ENCODE measurements at places on chromosomes 12 and 14.

GRCh38 chr12:70466753-70467152 is 100.7 kb downstream of the KCNMB4 start:
- DNase-seq, result no peak

GRCh38 chr12:48894271-48894670 is 28.6 kb upstream of the RND1 start:
- DNase-seq, result no peak

GRCh38 chr12:124786061-124786964 is 77.4 kb downstream of the SCARB1 start:
- DNase-seq, result no peak

DNA sequence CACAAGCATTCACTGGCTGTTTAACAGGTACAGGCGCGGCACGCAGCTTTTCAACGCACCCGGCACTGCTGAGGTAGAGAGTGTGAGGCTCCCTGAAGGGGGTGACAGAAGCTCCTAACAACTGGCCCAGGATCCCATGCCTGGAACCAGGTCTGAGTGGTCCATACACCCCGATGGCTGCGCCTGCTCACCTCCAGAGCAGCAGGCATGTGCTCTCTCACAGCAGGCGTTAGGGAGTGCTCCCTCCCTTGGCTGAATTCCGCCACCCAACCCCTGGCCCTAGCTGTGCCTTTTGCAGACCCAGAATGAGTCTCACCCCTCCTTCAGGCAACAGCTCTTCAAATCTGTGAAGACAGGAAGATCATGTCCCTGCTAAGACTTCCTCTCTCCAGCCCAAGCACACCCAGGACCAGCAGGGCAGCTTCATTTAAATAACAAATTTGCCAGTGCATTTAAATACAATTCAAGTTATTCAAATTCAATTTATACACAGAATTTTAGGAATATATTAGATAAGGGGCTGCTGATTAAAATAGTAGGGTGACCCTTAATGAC is 86.0 kb downstream of the SETD3 start:
- no peak for DNase-seq

GRCh38 chr12:52361553-52361952 is 5.7 kb downstream of the KRT85 start:
- DNase-seq, result no peak

DNA sequence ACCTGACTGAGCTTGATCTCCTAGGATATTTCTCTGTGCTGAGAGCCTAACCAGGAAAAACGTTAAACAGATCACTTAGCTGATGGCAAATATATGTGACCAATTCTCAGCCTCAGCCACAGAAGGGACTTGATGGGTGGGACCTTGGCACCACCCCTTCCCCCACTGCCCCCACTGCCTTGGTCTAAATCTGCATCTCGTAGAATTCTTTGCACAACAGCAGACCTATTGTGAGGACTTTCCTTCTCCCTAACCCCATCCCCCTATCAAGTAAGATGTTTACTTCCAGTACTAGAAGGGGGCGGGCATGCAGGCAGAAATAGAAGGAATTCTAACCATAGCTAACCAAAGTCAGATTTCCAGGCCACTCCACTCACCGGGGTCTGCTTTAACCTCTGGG is 313.2 kb downstream of the PCNX1 start:
- DNase-seq, result no peak

- no peak for DNase-seq
These were observed 1493.1 kb upstream of the FLRT2 start for GRCh38 chr14:84036840-84037239.

- no peak for DNase-seq
These were observed 246.1 kb downstream of the RBM19 start for GRCh38 chr12:113719911-113720591.

- no peak for DNase-seq
These were observed 31.6 kb upstream of the FICD start for GRCh38 chr12:108483213-108484059.

DNA sequence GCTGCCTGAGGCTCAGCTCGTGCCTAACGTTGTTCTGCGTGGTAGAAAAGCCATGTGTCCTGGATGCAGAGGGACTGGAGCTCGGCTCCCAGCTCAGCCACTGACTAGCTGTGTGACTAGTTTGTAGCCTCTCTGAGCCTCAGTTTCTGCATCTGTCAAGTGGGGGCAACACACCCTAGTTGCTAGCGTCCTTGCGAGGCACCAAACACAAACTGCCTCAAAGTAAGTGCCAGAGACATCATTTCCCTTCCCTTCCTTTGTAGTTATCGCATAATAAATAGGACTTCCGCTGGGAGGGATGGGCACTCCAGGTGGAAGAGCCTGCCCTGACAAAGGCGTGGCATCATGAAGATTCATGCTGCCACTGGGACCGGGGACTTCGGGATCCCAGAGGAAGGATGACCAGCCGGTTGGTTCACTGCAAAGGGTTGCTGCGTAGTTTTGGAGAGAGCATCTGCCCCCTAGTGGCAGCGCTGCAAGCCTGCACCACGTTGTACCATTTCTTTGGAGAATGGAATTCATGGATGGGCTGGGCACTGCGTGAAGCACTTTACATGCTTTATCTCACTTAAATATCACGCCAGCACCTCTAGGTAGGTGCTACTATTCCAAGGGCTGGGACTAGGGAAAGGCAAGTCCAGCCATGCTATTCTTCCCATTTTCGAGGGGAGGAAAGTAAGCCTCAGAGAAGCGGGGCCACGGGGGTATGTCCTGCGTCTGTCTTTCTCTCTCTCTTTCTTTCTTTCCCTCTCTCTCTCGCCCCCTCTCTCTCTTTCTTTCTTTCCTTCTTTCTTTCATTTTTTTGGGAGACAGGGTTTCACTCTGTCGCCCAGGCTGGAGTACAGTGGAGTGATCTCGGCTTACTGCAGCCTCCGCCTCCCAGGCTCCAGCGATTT is 4.6 kb downstream of the CCDC197 start:
- peak; percentile 70 for DNase-seq

DNA sequence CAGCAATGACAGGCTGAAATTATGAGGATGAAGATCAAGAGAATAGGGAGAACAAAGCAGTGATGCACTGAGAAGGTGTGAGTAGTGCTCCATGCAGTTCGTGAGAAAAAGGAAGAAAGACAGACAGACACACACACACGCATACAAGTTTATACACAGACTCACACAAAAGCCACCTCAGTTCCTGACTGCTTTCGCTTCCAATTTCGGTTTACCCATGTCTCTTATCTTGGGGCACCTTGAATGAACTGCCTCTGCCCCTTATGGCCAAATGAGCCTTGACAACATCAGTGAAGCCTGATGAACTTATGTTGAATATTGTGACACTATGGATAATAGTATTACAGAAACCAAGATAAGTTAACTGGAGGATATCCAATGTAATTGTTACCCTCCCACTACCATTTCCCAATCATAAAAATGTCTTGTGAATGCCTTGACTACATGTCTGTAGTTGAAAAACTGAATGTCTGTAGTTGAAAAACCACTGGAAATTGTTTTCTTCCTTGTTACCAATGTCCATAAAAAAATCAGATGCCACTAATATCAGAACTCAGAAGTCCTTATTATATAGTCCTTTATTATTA is 380.4 kb upstream of the DDHD1 start:
- no peak for DNase-seq

DNA sequence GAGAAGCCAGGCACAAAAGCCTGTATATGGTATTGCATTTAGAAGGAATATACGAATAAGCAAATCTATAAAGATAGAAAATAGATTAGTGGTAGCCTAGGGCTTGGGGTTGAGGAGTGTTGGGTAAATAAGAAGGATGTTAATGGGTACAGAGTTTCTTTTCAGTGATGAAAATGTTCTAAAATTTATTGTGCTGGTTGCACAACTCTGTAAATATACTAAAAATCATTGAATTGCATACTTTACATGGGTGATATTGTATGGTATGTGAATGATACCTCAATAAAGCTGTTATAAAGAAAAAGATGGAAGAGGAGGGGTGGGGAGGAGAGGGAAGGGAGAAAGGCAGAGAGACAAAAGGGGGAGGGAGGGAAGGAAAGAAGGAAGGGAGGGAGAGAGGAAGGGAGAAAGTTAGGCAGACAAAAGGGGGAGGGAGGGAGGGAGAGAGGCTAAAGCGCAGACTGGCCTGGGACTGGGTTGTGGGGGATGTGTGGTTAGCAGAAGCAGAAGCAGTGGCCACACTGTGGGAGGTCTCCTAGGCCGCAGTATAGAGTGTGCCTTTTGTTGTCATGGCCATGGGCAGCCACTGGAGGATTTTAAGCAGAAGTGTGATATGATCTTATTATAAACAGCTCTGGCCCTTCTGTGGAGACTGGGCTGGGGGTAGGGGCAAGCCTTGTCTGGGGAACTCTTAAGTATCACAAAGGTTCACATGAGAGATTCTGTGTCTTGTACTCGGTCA is 73.6 kb upstream of the ELK3 start:
- no peak for DNase-seq

DNA sequence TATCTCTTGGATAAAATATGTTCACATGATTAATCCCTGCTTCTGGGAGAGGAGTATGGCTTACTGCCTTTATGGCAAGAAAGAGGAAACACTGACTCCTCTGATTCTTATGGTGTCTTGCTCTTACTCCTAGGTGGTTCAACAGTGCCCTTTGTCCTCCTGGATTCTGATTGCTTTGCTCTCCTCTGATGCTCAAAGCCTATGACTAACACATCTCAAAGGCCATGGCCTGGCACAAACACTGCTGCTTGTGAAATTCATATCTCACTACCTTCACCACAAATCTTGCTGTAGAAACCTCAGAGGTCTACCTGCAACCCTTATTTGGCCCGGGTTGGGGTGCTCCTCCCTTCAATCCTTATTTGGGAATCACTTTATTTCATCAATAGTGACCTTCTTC is 217.2 kb downstream of the C12orf50 start:
- DNase-seq, result no peak

- DNase-seq, result no peak
These were observed 572.7 kb downstream of the VRK1 start for GRCh38 chr14:97369901-97370300.

DNA sequence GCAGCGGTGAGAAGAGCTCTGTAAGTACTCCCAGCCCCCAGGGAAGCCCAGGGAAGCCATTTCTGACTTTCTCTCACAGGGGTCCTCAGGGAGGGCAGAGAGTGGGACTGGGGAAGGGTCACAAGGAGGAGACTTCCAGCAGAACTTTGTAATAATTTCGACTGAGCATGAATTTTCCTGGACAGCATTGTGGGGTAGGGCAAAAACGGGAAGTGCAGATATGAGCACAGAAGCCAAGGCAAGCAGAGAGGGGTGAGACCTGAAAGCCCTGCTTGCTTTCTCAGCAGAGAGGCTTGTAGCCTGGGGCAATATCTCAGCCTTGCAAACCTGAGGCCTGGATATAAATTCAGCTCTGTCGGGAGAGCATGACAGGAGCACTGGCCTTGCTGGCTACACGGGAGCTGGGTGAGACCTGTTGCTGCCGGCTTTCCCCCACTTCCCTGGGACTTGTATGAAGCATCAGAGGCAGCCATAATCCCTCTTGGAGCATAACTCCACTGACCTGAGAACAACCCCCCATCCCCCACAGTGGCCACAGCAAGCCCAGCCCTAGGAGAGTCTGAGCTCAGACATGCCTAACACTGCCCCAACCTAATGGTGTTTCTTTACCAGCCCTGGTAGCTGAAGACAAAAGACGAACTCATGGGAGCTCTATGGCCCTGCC is 9.8 kb upstream of the IQSEC3 start:
- no peak for DNase-seq

- DNase-seq, result peak; percentile 33
These were observed 103.3 kb upstream of the FKBP4 start for GRCh38 chr12:2691345-2692071.

DNA sequence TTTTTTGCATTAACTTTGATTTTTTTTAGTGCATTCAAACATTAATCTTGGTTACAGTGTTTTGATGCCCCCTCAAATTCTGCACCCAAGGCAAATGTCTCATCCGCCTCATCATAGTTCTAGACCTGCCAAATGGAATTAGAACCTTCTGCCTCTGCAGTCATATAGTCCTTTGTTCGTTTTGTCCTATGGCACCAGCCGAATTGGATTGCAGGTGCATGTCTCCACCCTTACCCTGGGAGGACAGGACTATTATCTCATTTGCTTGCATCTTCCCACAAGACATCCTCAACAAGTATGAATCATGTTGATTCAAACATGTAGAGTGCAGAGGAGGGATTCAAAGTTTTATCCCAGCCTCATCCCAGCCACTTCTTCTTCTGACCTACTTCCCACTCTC is 579.1 kb downstream of the VRK1 start:
- DNase-seq, result no peak

DNA sequence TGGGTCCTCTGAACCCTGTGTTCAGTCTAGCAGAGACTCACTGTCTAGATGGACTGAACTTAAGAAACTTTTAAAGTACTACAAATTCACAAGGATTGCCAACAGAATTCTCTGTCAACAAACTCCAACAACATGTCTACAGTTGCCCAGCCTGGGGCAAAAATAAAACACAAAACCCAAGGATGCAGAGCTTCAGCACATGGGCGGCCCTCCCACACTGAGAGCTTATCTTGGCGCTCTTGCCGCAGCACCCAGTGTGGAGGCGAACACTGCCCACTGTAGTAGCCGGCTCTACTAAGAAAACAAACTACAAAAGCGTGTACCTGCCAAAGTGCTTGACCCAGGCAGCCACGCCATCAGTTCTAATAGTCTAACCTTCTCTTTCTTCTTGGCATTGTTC is 66.7 kb downstream of the PTPN21 start:
- DNase-seq, result no peak
